ENCODE measurements at places on chromosomes 12 and 14.

DNA sequence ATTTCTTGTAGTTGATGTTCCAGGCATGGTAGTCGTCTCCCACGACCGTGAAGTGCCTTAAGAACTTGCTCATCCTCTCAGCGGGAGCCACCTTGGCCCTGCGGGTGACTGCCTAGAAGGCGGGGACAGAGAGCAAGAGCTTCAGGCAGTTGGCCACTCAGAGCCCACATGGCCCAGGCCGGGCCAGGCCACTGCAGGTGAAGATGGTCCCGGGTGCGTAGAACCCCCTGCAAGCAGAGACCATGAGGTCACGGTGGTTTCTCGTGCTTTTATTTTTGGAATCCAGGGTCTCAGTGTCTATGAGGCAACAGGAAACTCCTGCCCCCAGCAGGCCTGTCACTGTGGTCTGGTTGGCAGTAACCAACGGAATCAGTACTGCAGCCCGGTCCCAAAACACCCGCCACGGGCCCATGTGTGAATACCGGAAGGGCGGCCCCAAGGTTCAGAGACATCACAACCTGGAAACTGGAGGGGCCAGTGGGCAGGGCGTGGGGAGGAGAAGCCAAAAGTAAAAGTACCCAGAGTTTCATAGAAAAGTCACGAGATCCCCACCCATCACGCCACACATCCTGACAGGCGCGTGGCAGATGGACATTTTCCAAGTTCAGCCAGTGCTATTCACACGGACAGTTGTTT lies 27.5 kb downstream of the HVCN1 start:
- no peak for DNase-seq

GRCh38 chr12:56229082-56229481 lies 769 bp upstream of the SLC39A5 start:
- DNase-seq: no peak

DNA sequence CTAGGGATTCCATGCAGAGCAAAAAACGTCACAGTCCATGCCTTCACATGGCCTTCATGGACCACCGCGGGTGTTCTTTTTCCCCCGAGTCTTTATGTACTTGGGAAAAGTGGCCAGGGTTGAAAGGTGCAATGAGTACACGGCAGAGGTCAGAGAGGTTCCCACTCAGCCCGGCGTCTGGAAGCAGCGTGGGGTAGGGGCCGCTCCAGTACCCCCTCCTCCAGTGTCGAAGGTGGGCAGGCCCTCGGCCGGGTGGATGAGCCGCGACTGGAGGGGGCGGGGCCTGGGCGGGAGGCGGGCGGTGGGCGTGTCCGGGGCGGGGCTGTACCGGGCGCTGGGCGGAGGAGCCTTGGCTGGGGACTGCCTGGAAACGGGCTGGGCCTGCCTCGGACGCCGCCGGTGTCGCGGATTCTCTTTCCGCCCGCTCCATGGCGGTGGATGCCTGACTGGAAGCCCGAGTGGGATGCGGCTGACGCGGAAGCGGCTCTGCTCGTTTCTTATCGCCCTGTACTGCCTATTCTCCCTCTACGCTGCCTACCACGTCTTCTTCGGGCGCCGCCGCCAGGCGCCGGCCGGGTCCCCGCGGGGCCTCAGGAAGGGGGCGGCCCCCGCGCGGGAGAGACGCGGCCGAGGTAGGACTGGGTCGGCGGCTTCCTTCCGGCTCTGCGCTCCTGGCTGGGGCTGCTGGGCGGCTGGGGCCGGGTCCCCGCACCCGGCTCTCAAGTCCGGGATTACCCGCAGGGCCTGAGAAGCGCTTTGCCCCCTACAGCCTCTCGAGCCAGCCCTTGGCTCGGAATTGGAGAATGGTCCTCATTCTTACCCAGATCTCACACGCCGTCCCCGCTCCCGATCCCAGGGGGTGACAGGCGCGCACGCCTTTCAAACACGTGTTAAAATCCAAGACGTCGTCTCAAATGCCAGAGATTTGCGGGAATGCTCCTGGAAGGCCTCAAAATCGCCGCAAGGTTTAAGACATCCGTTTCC lies at the start of gene RXYLT1:
Gene RXYLT1 (plus strand): TSS at position 412 of the 984 bp plus-strand sequence. CDS start 52 bp downstream, at position 464.
- peak; percentile 69 for DNase-seq

GRCh38 chr14:49545716-49546115 lies 40.5 kb downstream of the RPS29 start:
- DNase-seq: no peak

DNA sequence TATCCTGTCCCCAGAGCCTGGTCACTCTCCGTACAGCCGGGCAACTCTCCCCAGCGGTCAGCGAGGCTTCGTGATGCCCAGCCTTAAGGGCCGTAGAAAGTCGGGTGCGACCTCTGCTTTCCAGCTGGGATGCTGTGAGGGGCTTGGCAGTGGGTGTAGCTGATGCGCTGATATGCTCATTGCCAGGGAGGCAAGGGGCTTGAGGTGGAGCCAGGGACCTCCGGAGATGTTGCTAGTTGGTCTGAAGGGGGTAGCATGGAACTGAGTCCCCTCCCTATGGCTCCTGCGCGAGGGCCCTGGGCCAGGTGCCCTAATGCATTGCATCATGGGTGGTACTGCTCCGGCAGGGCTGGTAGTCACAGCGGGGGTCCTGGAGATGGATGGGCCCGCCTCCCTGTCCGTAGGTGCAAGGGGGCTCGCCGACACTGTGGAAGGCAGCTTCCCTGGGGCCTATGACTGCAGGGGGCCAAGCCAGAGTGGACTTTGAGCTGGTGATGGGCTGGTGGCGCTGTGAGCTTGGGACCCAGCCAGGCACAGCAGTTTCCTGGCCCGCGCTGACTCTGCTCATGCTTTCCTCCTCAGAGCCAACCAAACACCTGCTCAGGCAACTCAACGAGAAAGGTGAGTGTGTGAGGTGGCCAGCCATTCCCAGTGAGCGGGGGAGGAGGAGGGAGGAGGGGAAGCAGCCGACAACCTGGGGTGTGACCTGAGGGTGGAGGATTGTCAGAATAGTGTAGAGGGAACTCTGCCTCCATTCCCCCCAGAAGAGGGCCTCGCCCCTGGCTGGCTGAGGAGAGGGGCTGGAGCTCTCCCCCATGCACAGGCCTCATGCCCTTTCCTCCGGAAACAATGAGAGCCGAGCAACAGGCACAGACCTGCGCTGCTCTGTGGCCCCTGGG lies 32.3 kb downstream of the PLEKHG3 start:
- no peak for DNase-seq

GRCh38 chr12:32134101-32134888 lies 27.6 kb downstream of the BICD1 start:
- DNase-seq: no peak

All from right renal pelvis (tissue), 4 donors.